ENCODE measurements at places on chromosomes 5 and 9.
A peak's percentile ranks its signal among the peaks of the same experiment; 100 is the strongest.

- no peak for DNase-seq
Measured at GRCh38 chr5:132686193-132686592, 12.4 kb downstream of the IL4 start.

DNA sequence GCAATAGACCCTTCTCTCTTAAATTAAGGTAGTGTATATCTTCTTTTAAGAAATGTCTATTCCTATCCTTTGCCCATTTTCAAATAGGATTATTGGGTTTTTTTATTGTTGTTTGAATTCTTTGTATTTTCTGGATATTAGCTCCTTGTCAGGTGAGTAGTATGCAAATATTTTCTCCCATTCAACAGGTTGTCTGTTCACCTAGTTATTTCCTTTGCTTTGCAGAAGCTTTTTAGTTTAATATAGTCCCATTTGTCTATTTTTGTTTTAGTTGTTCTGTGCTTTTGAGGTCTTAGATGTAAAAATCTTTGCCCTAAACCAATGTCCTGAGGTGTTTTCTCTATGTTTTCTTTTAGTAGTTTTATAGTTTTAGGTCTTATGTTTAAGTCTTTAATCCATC, 104.7 kb downstream of the CWC27 start:
- DNase-seq: no peak

DNA sequence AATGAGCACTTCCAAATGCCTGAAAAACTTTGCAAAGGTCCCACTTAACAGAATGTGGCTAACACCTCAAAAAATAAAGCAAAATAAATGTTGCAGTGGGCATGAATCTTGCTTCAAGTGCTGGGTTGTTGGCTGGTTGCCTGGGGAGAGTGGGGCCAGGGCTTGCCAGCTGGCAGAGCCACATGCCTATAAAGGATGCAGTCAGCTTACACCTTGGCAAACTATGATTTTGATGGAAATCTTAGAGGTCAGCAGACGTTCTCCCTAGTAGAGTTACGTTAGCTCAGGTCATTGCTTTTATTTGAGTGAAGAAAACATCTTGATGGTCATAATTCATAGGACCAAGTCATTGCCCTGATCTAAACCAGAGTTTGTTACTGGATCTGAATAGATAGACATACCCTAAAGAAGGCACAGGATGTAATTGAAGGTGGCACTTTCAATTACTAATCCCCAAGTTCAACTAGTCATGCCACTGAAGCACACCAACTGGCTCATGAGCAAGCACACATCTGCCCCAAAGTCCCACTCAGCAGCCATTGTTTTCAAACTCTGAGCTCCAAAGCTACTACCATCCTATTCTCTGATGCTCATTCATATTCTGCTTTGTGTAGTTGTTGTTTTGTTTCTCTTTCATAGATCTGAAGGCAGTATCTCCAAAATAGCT, 51.2 kb upstream of the ZSWIM6 start:
- no peak for DNase-seq

DNA sequence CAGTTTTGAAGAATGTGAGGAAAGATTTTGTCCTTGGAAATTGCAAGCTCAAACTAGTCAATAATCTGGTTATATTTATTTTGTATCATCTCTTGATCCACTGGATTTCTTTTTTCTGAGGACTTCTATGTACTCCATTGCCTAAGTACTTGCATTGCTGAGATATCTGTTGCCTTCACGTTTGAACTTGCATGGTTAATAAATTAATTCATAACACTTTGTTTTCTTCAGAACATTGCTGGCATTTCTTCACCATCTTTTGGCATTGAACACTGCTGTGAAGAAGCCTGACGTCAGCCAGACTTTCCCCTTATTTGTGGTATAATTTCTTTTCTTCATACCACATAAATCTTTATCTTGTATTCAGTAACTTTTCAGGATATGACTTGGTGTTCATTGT, 246.0 kb upstream of the KIF2A start:
- no peak for DNase-seq

DNA sequence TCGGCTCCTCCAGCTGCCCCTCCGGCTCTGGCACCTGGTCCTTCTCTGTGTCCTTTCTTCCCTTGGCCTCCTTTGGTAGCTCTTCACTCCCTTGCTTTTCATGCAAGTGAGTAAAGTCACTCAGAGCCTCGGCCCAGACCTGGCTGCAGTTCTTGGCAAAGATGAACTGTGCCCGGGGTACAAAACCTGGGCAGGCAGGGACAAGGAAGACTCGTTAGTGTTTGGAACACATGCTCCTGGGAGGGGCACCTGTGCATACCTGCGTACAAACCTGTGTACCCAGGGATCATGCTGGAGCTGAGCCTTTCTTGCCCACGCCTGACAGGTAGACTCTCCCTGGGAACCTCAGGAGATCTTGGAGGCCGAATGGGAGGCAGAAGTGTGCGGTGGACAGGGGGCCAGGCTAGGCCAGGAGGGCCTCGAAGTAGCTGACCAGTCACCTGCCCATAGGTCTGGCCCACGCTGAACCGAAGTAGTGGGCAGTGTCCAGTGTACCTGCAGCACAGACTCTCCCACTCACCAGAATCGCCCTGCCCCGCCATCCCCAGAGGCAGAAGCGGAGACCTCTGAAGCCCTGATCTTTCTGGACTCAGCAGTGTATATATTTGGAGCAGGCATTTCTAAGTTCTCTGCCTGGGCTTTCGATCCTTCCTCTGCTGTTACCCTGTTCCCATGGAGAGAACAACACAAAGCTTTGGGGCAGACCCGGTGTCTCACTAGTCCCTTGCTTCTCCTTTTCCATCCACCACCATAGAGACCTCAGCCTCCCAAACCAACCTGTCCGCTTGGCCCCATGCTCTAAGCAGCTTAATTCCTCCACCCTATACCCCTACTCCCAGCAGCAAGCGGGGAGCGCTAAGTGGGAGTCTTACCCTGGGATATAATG, 41.9 kb upstream of the TESK1 start:
- no peak for DNase-seq

DNA sequence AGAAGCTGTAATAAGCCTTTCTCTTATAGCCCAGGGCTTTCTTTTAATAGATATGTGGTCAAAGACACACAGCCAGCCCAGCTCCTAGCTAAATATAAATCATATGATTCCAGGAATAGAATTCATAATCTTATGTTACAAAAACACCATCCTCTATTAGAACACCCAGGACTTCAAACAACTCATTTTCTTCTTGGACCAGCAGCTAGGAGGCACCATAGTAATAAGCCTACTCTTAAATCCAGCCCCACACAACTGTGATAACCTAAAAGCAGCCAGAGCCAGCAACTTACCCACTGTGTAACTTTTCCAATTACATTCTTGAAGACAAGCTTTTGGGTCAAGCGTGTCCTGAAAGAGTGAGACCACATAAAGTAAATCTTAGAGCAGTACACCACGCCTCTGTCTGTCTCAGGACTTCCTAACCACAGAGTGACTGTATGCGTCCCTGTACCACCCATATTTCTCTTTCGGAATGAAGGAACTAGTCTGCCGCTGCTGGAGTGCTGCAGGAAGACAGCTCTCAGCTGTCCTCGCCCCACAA, 223.8 kb downstream of the TLE1 start:
- no peak for DNase-seq

DNA sequence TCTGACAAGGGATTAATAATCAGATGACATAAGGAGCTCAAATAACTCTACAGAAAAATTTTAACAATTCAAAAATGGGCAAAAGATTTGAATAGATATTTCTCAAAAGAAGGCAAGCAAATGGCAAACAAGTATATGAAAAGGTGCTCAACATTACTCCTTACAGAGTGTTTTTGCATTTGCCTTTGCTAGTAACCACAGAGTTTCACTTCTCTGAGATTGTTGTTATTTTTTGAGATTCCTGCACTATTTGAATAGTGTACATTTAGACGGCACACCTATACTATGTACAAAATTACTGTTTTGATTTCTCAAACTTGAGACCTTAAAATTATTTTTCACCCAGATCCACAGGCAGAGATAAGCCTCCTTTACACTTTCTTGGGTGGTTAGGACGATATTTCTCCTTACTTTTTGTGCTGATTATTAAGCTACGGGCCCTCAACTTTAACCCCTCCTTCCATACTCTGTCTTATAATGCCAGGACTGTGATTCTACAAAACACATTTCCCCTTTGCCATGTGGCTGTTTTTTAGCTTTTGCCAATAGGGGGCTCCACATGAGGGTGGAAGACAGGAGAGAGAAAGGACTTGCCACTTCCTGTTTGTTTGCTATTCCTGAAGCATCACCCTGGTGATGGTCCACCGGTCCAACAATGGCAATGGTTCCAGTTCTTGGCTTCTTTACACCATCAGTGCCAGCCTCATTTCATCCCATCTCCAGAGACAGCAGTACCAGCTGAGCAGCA, 65.0 kb upstream of the DAP start:
- DNase-seq: peak; percentile 25

DNA sequence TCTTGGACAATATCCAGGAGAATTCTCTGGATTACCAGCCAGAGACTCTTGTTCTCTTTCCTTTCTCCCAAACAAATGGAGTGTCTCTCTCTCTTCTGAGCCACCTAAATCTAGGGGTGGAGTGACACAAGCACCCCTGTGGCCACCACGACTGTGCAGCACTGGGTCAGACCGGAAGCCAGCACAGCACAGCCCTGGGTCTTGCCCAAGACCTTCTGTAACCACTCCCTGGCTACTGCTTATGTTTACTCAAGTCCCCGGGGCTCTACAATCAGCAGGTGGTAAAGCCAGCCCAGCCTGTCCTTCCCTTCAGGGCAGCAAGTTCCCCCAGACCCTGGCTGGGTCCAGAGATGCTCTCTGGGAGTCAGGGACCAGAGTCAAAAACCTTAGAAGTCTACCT, 110.0 kb upstream of the TUT7 start:
- DNase-seq: no peak

- DNase-seq: no peak
Measured at GRCh38 chr5:145764325-145764724, 70.8 kb downstream of the PRELID2 start.

DNA sequence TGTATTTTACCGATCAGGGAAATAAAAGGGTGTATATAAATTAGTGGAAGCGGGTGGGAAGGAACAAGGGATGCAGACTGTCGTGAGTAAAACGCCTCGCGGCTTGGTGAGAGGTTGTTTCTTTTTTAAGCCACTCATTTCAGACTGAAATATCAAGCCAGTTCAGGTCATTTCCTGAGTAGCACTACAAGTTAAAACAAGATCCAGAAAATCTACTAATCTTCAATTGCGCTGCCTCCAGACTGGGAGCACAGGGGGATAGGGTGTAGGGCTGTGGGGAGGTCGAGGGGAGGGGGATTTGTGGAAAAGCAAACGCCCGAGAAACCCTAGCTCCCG, 140.8 kb downstream of the TSSK1B start:
- DNase-seq: peak; percentile 7

DNA sequence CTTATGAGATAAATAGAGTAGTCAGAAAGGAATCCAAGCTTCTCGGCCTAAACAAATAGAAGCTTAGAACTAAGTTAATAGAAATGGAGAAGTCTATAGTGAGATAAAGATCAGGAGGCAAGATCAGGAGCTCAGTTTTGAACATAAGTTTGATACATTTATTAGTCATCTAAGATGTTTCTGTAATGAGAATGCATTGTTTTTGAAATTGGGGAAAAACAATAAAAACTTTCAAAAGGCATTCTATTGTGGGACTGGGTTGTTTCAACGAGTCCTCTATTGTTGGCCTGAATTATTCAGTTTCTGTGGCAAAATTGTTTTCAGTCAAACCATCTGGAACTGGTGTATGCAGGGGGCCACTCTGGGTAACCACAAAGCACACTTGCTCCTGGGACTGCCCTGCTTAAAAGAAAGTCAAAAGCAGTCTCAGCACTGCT, 181.0 kb upstream of the CLINT1 start:
- DNase-seq: peak; percentile 22

GRCh38 chr5:34043099-34043876, at the start of gene C1QTNF3:
Gene C1QTNF3, minus strand, starts transcription at chr5:34043213. Its CDS starts 88 bp downstream, at chr5:34043125.
- peak; percentile 15 for DNase-seq

DNA sequence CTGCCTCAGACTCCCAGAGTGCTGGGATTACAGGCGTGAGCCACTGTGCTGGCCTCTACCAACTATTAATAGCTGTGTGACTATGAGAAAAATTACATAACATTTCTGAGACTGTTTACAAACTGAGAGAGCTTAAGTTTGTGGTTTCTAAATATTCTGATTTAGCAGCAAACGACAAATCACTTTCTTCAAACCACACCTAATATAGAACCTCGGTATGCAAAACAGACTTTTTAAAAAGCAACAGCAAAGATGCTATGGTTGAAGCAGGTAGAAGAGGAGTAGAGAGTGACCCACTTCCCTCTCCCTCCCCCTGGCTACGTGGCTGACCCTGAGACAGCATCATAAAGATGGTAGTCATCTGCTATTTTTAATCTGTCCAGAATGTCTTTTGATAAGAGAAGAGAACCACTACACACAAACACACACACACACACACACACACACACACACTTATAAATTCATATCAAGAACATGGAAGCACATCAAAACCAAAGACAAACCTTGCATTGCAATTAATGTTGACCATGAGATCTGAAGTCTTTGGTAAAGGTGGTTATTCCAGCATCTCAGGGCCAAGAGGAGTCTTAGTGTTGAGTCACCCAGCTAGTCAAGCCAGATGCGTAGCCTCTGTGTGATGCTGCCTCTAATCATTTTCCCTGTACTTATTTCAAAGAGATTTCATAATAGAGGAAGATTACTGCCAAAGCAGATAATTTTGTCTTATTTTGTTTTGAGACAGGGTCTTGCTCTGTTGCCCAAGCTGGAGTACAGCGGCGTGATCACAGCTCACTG, 58.1 kb upstream of the TMEM215 start:
- no peak for DNase-seq

DNA sequence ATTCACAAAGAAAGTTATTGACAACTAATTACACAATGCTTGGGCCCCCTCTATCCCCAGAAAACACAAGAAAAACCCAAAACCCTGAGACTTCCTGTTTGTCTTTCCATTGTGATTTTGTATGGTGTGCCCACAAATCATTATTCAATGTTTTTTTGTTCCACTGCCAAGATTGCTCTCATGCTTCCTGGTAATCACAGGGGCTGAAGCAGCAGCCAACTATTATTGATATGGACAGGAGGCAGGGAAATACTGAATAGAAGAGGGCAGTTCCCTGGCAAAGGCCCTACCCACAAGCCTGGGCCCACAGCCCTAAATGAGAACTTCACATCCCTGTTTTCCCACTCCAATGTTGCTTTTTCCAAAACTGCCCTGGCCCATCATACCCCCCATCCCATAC, 21.5 kb upstream of the RFK start:
- no peak for DNase-seq

DNA sequence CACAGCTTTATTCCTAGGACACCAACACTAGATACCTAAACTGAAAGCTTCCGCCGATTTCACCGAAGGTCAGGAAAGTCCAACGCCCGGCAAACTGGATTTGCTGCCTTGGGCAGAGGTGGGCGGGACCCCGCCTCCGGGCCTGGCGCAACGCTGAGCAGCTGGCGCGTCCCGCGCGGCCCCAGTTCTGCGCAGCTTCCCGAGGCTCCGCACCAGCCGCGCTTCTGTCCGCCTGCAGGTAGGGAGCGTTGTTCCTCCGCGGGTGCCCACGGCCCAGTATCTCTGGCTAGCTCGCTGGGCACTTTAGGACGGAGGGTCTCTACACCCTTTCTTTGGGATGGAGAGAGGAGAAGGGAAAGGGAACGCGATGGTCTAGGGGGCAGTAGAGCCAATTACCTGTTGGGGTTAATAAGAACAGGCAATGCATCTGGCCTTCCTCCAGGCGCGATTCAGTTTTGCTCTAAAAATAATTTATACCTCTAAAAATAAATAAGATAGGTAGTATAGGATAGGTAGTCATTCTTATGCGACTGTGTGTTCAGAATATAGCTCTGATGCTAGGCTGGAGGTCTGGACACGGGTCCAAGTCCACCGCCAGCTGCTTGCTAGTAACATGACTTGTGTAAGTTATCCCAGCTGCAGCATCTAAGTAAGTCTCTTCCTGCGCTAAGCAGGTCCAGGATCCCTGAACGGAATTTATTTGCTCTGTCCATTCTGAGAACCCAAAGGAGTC, at the start of gene CD274:
TSS of gene CD274 (plus strand) at position 184 of the 733 bp plus-strand sequence. CDS start 5,572 bp downstream, outside the sequence.
- DNase-seq: peak; percentile 95

Data from hematopoietic multipotent progenitor cell treated with erythropoietin and hydrocortisone succinate and interleukin-3 and kit ligand, for 4 days (in vitro differentiated cells).